Endothelial cell of umbilical vein (primary cell): ENCODE measurements at places on chromosomes 2 and 18.

- DNase-seq: no peak
Observed at GRCh38 chr2:32172870-32173269, 7.2 kb downstream of the SLC30A6 start.

DNA sequence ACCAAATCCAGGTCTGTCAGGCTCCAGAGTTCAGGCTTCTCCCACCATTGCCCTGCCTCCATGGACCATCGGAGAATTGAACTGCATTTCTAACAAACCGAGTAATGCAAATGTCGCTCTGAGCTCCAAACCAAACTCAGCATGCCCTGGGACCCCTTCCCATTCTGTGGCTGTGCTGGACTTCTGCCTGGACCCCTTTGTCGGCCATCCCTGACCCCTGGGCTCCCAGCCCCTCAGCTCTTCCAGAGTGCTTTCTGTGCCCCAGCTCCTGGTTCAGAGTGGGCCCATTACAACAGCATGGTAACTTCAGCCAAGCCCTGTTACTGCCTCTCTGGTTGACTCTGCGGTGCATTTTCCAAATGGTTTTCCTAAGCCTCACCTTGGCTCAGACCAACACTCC, 55.1 kb upstream of the MAPRE3 start:
- DNase-seq: no peak

- no peak for DNase-seq
Observed at GRCh38 chr2:206323486-206323885, 49.0 kb downstream of the ZDBF2 start.

DNA sequence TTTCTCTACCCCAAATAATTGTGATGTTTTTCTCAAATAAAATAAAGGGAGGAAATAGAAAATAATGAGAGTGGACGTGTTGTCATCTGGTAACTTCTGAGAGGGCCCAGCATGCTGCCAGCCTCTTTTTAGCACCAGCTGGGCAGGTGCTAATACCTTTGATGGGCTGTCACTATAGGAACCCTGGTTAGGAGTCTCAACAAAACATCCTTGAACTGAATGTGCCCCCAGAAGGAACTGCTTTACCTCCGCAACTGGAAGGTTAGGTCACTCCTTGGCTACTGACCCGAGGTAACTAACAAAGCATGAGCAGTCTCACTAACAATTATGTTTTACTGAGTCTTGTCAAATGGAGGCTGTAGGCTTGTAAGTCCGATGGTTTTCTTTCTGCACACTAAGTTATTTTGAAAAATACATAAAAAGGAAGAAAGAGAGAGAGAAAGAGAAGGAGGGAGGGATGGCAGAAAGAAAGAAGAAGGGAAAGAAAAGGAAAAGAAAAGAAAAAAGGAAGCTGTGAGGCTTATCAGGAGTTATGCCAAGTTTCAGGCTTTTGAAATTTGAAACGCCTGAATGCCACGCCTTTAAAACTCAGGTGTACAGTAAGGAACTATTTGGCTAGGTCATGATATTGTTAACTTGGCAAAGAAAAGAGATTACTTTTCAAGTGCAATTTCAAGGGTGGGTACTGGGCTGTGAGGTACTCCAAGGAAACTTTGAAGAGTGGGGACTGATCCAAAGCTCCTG, 91.0 kb downstream of the TGIF1 start:
- no peak for DNase-seq

GRCh38 chr2:30237239-30237965, 6.1 kb downstream of the LBH start:
- no peak for DNase-seq

- DNase-seq: no peak
Observed at GRCh38 chr2:30354621-30355020, 92.4 kb upstream of the LCLAT1 start.

GRCh38 chr18:70280007-70280925, 8.6 kb upstream of the SOCS6 start:
- peak; percentile 48 for DNase-seq
